ENCODE measurements at places on chromosomes 3 and 15.

GRCh38 chr15:26235864-26236263 lies 372.7 kb upstream of the ATP10A start:
- no peak for DNase-seq

- no peak for DNase-seq
Measured at GRCh38 chr15:33467146-33467815, 156.5 kb downstream of the RYR3 start.

DNA sequence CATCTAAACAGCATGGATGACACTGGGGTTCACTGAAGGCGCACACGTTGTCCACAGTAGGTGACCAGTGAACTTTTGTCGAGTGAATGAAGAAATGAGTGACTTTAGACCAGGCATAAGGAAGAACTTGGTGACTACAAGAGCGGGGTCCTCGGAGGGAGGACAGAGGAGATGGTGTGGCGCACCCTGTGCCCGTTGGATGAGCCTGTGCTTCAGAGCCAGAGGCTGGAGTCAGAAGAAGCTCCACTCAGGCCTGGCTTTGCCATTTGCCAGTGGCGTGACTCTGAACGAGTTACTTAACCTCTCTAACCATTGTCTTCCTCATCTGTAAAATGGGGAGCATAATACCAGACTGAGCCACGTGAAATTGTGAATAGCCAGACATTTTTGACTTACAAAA lies 42.2 kb downstream of the MUC4 start:
- no peak for DNase-seq

GRCh38 chr15:85748729-85749128 lies 46.0 kb downstream of the KLHL25 start:
- no peak for DNase-seq

- no peak for DNase-seq
Measured at GRCh38 chr3:81612768-81613167, 148.7 kb downstream of the GBE1 start.

DNA sequence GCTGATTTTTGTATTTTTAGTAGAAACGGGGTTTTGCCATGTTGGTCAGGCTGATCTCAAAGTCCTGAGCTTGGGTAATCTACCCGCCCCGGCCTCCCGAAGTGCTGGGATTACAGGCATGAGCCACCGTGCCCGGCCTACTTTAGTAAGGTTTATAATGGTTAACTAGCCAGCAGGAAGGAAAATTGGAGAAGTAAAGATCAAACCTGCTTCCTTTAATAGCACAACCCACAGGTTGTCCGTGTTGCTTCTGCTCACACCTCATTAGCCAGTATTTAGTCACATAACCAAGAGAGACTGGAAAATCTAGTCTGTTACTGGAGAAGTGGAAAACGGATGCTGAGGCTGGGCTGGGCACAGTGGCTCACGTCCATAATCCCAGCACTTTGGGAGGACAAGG lies 51.9 kb upstream of the TBL1XR1 start:
- DNase-seq, result no peak
